ENCODE measurements at places on chromosomes 12 and 14.

DNA sequence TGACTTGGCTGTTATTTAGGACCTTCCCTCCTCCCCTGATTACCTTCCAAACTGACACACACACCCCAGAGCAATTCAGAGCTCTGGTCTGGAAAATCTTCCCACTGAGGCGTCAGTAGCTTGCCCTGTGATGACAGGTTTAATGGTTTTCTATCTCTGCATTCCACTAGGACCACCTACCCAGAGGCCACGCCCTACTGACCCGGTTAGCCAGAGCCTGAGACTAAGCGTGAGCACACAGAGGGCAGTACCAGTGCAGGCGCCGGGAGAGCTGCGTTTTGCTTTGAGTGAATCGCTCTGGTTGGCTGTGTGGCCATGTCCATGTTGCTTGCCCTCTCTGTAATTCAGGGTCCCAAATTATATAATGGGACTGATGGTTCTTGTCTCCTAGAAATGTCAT is 36.2 kb upstream of the ATP2A2 start:
- DNase-seq = no peak

DNA sequence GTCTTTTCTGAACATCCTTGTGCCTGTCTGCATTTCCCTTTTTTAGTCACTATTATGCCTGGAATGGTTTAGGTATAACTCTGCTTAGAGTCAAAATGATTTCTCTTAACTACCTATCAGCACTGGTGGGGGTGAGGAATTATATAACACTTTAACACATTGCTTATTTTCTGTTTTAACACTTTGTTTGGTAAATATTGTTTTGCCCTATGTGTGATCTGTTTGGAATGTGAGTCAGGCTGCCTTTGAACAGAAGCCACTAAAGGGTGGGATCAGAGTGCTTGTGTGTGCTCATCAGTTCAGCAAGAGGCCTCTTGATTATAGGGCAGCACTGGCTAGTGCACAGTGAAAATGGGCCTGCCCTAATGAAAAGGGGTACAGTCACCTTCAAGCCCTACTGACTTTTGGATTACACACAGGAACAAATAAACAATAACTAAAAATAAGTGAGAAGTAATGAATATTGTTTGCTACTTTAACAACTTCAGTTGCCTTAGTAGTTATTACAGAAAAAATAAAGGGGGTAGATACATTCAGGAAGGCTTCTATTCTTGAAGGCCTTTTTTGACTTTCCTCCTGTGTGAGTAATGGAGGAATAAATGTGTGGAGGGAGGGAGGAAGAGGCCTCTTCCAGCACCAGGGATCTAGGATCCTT is 23.2 kb downstream of the NGDN start:
- DNase-seq = no peak

DNA sequence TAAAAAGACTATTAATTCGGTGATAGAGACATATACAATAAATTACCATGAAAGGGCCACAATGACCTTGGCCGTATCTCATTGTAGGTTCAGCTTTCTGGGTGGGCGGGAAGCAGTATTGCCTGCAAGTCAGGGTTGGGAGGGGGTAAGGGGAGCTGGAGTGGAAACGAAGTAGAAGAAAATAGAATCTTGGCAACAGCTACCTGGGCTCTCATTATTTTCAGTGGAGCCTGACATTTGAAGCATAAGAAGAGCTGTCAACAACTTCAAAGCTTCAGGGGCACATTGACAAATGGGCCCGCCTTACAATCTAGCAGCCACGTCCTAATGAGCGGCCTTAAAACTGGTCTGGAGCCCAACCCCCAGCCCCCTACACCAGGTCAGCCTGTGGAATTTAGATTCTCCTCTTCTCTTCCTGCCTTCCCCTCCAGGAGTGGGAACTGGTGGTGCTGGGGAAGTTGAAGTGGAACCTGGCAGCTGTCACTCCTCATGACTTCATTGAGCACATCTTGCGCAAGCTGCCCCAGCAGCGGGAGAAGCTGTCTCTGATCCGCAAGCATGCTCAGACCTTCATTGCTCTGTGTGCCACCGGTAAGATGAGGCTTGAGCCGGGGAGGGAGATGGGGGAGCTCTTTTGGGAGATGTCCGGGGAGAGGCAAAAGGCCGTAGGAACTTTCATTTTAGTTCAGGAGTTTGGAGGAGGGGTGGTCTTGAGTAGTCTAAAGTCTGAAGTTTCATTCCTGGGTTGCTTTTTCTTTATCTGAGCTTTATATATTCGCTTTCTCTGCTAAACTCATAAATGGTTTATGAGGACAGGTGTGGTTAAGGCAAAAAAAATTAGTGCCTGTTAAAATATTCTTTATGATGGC is 5.0 kb downstream of the CCND2 start:
- DNase-seq = peak; percentile 78

DNA sequence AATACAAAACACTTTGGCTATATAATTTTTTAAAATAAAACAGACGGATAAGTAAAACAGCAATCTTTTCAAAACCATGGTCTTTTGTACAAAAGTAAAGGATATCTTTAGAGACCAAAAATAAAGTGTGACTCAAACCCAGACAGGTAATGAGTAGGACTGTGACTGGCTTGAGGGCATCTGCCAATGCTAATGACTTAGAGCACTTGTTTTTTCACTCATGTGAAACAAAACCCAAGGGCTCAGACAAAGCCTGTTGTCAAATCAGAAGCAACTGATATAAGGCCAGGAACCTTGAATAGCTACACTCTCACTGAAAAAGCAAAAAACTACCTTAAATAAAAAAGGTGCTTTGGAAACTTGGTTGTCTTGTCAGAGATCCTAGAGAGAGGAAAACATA is 357.4 kb downstream of the TMEM117 start:
- no peak for DNase-seq

DNA sequence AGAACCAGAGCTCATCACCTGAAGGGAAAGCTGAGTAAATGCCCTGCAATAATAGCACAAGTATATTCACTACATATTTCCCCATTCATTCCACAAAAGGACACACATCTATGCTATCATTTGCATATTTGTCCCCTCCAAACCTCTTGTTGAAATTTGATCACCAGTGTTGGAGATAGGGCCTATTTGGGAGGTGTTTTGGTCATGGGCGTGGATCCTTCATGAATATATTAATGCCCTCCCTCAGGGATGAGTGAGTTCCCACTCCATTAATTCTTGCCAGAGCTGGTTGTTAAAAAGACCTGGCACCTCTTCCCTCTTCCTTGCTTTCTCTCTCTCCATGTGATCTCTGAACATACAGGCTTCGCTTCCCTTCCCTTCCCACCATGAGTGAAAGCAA is 18.6 kb upstream of the ZDHHC17 start:
- no peak for DNase-seq

DNA sequence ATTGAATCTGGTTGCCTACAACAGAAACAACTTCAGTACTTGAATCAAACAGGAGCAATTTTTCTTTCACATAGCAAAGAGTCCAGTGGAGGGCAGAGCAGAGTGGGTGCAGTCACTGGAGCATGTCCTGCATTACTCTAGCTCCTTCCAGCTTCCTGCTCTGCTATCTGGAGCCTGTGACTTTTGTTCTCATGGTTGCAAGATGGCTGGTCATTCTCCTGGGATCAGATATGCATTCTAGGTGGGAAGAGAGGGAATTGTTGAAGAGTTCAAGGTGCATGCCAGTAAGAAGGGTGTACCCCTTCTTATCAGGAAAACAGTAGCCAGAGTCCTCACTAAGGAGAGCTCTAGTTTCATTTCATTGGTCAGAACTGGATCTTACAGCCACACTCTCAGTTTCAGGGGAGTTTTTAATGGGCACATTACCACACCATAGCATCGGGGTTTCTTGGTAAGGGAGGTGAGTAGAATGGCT is 8.0 kb downstream of the IFT43 start:
- no peak for DNase-seq

- DNase-seq = no peak
Measured at GRCh38 chr12:116867523-116867922, 13.7 kb downstream of the HRK start.

GRCh38 chr12:130977046-130977742 is 23.5 kb downstream of the ADGRD1 start:
- no peak for DNase-seq

- DNase-seq = no peak
Measured at GRCh38 chr14:45757655-45758054, 504.7 kb upstream of the MIS18BP1 start.
